ENCODE measurements at places on chromosomes 12 and 14.

- no peak for DNase-seq
Measured at GRCh38 chr12:21429994-21430393, 7.5 kb upstream of the PYROXD1 start.

DNA sequence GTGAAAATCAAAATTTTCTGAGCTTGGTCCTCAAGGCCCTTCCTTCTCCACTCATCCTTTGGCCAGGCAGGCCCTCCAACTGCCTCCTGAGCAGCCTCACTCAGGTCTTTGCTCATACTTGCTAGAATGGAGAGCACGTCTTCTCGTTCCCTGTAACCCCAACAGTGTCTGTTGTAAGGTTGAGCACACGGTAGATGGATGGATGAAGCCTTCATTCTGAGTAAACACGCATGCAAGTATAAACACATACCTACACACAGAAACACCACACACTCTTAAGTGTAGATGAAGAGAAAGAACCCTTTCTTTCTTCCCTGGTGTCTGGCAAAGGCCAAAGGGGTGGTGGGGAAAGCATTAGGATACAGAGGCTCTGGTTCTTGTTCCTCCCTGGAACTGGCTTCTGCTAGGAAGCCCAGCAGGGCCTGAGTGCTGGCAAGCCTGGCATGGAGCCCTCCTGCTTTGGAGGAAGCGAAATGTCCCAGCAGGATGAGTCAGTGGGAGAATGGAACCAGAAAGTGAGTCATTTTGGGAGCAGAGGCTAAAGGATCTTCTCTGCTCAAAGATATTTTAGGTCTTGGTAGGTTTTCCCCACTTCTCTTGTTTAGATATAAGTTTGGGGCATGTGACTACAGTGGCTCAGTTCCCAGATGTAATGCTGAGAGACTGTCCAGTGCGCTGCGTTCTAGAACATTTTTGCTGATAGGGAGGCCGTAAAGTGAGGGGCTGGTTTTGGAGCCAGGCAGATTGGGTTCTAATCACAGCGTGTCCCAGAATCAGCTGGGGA, 127.4 kb downstream of the CACNA1C start:
- DNase-seq, result no peak

DNA sequence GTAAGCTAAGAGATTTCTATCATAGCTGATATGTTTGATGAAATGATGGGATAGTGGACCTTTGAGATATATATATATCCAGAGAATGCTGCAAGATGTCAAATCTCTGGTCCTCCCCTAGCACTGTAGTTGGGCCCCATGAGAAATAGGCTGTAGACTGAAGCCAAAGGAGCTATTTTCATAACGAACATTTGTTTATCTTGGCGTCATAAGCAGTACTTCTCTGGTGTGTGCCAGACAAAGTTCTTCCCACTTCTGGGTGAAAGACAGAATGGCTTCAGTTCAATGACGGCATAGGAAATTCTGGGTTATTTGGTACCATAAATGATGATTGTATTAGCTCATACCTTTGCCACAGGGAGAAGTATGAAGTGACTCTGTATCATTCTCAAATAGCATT, 534.3 kb downstream of the SOX5 start:
- no peak for DNase-seq

DNA sequence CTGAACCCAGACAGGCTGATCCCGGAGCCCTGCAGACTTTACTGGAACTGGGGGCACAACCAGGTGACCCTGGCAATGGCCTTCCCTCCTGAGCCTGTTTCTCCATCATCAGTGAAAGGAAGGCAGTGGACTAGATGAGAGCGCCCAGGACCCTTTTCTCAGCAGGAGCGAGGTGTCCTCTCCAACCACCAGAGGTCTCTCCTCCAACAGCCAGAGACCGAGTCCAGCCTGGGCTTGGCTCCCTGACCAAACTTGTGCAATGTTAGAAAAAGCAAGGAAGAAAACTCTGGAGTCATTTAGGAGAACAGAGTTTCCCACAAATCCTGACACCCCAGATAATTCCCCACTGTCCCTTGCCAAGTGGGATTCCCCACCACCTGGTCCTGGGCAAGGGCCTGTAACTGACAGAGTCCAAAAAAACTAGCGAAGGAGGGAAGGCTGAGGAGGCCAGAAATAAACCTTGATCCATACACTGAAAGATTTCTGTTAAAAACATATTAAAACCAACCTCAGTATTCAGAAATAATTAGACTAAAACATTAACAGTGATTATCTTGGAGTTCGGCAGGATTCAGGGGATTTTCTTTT, 9.0 kb downstream of the RPS6KL1 start:
- DNase-seq, result no peak

GRCh38 chr12:48980389-48980952, 2.3 kb downstream of the WNT1 start:
- no peak for DNase-seq

GRCh38 chr14:66115740-66116502, 370.2 kb upstream of the CCDC196 start:
- no peak for DNase-seq

- DNase-seq, result no peak
Measured at GRCh38 chr12:103128862-103129501, 171.5 kb downstream of the ASCL1 start.

- no peak for DNase-seq
Measured at GRCh38 chr14:101232340-101233020, 328.8 kb upstream of the DIO3 start.

DNA sequence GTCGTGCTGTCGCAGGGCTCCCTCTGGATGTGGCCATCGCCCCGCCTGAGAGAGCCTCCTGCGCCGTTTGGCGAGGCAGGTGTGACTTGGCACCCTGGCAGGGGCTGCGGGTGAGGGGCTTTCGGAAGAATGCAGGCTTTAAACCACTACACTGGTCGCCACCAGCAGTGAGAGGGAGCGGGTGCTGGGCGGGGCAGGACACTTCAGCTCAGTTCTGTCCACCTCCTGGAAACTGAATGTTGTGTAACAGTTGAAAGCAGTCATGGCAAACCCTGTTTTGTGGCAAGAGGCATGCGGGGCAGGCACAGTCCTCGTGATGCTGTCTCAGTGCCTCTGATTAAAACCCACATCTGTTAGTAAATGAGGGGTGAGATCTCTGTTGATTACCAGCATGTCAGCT, 55.9 kb downstream of the AACS start:
- no peak for DNase-seq

DNA sequence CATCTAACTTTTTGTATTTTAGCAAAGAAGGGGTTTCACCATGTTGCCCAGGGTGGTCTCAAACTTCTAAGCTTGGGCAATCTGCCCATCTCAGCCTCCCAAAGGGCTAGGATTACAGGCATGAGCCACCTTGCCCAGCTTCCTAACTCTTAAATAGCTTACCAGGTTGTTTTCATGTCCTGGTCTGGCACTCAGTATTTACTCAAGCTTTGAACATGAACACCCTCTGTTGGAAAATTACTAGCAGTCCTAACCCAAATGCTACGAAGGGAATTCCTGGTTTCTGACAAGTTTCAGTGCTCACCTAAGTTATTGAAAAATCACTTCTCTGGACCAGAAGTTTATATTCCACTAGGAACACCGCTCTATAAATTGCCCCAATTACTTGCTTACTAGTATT, 32.5 kb upstream of the GCH1 start:
- DNase-seq, result no peak

GRCh38 chr12:89481213-89481914, 43.2 kb downstream of the GALNT4 start:
- DNase-seq, result no peak
